Activated T-helper 9 cell treated with anti-CD3 and anti-CD28 coated beads, Interleukin-2, amount 50 U/mL, for 16 hours (primary cell): ENCODE measurements at places on chromosomes 2 and 18.

DNA sequence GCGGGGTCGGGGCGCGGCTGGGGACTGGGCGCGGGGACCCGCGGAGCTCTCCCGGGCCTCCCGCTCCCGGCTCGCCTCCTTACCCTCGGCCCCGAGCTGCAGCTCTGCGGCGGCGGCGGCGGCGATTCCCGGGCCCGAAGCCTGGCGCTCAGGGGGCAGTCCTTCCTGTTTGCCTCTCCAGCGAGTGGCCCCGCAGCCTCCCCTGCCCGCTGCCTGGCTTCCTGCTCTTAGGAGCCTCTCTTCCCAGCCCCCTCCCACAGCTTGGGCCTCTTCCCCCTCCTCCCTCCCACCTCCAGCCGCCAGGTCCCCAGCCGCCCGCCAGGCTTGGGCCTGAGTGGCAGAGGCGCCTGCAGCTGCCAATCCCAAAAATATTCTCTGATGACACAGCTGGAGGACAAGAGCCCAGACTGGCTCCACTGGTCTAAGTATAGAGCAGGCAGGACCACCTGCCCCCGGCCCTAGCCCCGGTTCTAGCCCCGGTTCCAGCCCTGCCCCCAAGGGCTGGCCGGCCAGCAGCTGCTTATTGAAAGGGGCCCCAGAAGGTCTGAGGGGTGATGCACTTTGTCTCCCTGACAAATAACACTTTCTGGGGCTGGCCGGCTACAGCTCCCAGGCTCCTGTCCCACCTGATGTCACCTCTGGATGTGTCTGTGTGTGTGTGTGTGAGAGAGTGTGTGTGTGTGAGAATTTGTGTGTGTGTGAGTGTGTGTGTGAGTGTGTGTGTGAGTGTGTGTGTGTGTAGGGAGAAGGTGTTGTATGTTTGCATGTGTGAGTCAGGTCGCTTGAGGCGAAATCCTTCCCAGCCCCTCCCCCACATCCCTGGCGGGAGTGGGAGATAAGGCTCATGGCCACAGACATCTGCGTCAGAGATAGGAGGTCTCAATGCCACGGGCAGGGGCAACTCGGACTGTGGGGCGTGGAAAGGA, at the start of gene OBSL1:
Gene OBSL1 (minus strand): TSS at position 229 of the 926 bp plus-strand sequence. CDS start 307 bp downstream, outside the sequence.
- no peak for DNase-seq

GRCh38 chr2:70132244-70133126, 45.2 kb downstream of the PCBP1 start:
- DNase-seq: no peak

GRCh38 chr18:8499810-8500675, 109.2 kb upstream of the RAB12 start:
- DNase-seq: no peak

GRCh38 chr2:221178139-221178538, 394.0 kb downstream of the EPHA4 start:
- DNase-seq: no peak

DNA sequence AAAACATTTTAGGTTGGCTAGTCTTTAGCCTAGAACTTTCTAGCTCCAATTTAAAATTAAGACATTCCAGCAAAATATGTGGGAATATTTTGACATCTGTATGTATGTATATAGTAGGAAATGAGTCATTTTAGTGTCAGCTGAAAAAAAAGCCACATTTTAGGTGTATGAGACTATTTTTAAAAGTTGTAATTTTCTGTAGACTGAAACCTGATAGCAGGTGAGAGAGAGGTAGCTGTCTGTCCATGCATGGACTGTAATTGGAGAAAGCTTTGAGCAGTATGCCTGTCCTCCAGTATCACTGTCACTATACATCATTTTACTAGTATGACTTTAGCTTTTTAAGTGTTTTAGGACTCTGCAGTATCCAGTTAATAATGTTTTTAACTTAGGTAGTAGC, 26.1 kb upstream of the PPP1R1C start:
- DNase-seq: no peak

GRCh38 chr18:4444306-4444705, 10.8 kb downstream of the DLGAP1 start:
- no peak for DNase-seq

DNA sequence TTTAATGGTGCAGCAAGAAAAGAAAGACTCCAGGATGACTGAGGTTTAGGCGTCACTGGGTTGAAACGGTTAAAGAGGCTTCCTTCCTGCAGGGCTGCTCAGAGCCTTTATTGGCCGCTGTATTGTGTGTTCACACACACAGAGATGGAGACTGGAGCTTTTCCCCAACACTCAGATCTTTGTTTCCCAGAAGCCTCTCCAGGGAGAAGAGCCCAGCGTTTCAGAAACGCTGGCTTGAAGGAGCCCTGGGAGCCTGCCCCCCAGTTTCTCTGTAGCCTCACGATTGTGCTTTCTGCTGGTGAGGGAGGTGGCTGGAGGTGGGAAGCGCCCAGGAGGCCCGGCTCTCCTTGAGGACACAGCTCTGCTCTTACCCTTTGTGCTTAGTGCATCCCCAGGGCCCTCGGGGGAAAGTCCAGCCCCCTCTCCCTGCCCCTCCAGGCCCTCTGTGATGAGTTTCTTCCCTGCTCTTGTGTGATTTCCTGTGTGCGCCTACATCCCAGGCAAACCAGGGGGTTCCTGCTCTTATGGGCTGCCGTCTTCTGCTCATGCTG, 37.1 kb downstream of the RRM2 start:
- no peak for DNase-seq

GRCh38 chr2:98903767-98904485, 32.1 kb downstream of the CRACDL start:
- no peak for DNase-seq

GRCh38 chr2:156826341-156826933, 390.3 kb downstream of the GPD2 start:
- DNase-seq: no peak

- DNase-seq: no peak
These were observed 33.4 kb upstream of the ZNF396 start for GRCh38 chr18:35410561-35410960.

DNA sequence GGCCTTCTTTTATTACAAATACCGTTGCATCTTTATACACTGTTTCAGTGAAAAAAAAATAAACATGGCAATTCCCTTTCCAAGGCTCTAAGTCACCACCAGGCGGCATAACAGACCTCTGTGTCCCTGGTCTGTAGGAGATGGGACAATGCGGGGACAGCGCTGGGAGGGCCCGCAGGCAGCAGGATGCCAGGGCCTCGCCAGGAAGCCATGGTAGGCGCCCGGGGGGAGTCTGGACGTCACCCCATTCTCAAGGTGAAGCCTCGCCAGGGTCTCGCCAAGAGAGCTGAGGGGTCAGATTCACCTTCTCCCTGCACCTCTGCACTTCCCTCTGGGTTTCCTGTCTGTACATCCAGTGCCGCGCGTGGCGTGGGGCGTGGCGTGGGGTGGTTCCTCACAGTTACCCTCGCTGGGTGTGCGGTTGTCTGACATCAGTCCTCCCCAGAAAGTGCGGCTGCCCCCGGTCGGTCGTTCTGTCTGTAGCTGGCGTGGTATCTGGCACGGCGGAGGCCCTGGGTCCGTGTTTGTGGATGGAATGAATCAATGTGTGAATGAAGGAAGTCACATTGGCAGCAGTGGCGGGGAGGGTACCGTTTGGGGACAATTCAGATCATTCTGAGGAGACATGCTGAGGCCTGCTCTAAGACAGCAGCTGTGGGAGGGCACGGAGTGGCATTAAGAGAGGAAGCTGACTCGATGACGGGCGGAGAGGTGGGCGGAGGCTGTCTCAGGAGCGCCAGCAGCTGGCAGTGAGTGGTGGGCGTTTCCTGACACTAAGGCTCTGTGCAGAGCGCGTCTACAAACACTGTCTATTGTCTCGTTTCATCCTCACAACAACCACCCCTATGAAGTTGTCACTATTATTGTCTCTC, 46.0 kb downstream of the LRRFIP1 start:
- DNase-seq: peak; percentile 83

GRCh38 chr2:66573416-66573815, 138.5 kb downstream of the MEIS1 start:
- DNase-seq: no peak

DNA sequence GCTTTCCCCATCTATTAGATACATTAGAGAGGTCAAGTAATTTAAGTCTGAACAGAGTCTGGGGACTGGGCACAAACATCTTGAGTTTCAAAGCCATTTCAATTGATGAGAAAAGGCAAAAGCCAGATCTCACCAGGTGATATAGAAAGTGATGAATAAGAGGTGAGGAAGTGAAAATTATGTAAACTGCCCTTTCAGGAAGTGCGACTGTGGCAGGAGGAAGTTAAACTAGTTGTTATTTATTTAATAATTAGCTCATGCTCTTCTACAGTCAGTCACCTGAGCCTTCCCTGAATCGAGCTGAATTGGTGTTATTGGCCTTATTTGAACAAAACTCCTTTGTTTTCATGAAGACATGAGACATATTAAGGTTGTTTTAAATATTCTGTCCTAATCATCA, 115.1 kb downstream of the CDH20 start:
- no peak for DNase-seq

- DNase-seq: no peak
These were observed 138.6 kb upstream of the NDUFV2 start for GRCh38 chr18:8963876-8964275.

- DNase-seq: no peak
These were observed 4.8 kb downstream of the CHRND start for GRCh38 chr2:232530626-232531260.

- no peak for DNase-seq
These were observed 121.2 kb downstream of the CCBE1 start for GRCh38 chr18:59575995-59576394.

DNA sequence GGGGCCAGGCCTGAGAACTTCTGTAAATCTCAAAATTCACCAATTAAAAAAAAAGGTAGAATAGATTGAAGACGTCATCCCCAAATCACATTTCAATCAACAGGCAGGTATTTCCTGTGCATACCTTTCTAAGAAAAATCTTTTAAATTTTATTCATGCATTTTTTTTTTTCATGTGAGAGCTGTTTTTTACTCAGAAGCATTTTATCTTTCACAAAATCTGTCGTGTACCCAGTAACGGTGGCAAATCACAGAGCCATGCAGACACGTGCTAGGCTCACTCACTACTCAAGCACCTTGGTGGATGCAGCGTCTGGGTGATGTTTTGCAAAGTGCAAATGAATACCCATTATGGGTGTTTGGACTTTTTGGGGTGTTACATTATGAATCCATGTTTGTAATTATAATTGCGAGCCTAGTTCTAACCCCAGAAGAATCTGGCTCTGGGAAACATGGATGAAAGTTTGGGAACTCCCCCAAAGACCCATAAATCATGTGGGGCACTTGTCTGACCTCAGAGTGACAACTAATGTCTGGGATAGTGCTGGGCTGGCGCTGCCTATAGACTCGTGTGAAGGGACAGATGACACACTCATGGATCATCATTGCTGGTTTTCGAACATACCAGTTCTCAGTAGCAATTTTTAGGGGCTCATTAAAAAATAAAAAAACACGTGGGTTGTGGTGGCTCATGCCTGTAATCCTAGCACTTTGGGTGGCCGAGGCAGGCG, 335.2 kb downstream of the LPIN1 start:
- DNase-seq: no peak

DNA sequence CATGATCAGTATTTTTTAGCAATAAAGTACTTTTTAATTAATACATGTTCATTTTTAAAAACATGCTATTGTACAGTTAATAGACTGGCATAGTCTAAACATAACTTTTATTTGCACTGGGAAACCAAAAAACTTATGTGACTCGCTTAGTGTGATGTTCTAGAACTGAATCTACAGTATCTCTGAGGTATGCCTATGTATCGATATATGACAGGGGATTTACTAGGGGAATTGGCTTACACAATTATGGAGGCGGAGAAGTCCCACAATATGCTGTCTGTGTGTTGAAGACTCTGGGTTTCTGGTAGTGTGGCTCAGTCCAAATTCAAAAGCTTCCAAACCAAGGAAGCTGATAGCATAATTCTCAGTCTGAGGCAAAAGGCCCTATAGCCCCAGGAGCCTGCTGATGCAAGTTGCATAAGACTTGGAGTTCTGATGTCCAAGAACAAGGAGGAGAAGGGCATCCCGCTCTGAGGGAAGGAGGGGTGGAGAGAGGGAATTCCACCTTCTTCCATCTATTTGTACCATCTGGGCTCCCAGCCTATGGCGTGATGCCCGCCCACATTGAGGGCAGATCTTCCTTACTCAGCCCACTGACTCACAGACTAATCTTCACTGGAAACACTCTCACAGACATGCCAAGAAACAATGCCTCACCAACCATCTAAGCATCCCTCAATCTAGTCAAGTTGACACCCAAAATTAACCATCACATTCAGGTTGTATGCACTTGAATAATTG, 27.5 kb downstream of the ZNF638 start:
- DNase-seq: no peak

DNA sequence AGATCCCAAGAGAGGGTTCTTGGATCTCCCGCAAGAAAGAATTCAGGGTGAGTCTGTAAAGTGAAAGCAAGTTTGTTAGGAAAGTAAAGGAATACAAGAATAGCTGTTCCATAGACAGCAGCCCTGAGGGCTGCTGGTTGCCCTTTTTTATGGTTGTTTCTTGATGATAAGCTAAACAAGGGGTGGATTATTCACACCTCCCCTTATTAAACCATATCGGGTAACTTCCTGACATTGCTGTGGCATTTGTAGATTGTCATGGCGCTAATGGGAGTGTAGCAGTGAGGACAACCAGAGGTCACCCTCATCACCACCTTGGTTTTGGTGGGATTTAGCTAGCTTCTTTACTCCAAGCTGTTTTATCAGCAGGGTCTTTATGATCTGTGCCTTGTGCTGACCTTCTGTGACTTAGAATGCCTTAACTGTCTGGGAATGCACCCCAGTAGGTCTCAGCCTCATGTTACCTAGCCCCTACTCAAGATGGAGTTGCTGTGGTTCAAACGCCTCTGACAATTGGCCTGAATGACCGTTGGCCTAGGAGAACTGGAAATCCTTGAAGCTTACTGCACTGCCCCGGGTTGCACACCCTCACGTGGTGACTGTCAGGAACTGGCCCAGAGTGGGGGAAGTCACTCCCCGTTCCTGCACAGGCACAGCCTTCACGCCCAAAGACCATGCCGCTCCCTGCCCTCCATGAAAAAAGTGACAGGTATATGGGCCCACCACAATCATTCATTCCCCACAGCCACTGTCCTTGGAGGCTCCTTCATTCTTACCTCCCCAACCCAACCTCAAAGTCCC, 136.9 kb downstream of the SEPTIN10 start:
- no peak for DNase-seq

GRCh38 chr2:168649105-168649504, 153.3 kb upstream of the NOSTRIN start:
- no peak for DNase-seq

DNA sequence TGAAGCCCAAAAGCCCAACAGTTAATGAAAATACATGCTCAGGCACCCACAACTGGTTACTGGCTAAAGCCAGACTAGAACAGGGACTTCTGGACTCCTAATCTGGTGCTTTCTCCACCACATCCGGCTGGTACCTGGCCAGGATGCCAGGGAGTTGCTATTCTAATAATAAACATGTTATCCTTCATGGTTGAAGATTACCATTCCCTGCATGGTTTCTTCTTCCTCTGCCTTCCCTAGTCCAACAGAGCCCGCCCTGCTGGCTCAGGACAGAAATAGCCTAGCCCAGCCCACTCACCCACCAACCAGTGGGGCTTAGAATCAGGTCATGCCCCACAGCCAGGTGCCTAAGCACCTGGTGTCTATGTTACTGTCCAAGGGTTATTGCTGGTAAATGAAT, 184.2 kb downstream of the TMEM247 start:
- DNase-seq: no peak
